ENCODE measurements at places on chromosomes 12 and 14.

GRCh38 chr12:116717466-116718437 lies 20.1 kb downstream of the SPRING1 start:
- DNase-seq, result no peak

DNA sequence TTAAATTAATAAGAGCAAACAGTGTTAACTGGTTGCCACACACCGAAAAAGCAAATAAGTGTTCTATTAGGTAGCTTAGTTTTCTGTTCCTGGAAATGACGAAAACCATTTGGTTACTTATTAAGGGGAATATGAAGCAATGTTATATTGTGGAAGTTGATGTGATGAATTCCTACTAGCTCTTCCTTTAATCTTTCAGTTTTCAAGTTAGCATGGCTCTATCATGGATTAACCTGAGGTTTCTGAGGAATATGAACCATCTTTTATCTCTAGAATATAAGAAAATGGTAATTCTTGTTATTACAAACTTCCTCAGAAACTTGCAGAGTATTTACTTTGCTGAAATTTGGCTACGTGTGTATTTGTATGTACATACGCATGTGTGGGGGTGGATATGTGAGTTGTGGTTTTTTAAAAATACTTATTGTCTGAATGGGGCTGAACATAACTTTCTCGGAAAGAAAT lies 245.7 kb downstream of the KCNC2 start:
- no peak for DNase-seq

DNA sequence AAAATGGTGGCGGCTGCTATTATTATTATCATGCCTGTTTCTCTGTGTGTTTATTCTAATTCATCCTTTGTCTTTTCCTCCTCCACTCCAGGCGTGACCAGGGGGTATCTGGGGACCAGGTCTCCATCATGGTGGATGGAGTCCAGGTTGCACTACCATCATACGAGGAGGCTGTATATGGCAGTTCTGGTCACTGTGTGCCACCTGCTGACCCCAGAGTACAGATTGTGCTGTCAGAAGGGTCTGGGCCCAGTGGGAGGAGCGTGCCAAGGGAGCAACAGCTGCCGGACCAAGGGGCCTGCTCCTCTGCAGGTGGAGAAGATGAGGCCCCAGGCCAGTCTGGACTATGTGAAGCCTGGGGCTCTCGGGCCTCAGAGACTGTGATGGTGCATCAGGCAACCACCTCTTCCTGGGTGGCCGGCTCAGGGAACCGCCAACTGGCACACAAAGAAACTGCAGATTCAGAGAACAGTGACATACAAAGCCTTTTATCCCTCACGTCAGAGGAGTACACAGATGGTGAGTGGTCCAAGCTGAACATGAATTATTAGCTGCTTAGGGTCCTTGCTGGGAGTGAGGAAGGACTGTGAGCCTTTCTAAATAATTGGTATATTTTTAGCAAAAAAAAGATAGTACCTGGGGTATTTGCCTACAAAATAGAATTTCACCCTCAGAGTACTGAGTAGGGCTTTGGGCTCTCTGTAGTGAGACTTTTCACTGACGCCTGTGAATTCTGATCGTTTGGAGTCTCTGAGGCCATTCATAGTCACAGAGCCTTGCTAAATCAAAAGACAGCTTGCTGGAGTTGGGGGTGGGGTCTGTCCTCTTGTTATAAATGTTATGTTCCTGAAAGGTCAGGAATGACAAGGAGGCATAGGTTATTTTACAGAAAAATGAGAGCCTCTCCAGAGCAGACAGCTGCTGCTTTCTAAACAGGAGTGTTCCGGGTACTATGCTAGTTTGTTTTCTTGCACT lies 58.1 kb upstream of the SRSF5 start:
- DNase-seq, result no peak

DNA sequence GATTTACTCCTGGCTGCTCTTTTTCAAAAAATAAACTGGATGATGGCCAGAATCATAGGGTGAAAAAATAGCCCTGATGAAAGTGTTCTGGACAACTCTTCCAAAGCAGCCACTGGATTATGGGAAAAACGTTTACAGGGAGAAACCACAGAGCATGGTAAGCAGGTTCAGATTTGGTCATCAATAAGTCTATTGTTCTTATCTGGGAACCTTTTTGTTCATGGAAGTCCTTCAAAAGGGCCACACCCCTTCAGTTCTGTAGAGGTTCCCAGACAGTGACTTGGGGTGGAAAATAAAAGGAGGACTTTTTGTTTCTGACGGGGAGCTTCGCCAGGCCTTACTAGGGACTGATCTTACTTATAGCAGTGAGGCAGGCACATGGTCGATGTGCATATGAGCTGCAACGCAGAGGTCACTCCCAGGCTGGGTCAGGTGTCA lies 117.4 kb upstream of the SLC38A2 start:
- no peak for DNase-seq

- DNase-seq, result no peak
These were observed 86.5 kb downstream of the PLBD1 start for GRCh38 chr12:14481201-14481600.

- DNase-seq, result no peak
These were observed 37.8 kb upstream of the DYNC1H1 start for GRCh38 chr14:101926620-101927019.

DNA sequence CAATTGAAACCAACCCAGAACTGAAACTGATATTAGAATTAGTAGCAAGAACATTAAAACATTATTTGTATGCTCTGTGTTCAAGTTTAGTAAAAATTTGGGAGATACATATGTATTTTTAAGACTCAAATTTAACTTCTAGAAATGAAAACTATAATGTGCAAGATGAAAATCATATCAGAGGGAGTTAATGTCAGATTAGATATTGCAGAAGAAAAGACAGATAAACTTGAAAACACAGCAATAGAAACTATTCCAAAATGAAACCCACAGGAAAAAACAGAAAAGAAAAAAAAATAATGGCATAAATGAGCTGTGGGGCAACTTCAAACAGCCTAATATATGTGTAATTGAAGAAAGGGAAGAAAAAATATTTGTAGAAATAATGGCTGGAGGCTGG lies 134.9 kb downstream of the DPF3 start:
- no peak for DNase-seq

DNA sequence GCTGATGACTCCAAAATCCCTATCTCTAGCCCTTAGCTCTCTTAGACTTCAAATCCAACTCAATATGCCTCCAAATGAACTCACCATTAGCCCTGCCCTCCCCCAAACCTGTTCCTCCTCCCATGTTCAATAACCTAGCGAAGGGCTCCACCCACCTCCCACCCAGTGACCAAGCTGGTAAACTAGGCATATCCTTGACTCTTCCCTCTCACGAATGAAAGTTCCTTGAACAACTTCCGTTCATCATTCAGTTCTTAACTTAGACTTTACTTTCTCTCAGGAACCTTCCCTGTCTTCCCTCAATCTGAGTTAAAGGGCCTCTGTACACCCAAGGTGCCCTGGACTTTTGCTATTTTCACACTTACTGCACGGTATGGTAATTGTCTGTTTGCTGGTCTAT lies 1.9 kb upstream of the KLHDC1 start:
- DNase-seq, result no peak
